CD14-positive monocyte (primary cell): ENCODE measurements at places on chromosomes 3 and 15. TPM values are rescaled to one million over a fixed set of nuclear protein-coding genes. Genes with fewer than 3 reads are reported as not detected.

- H3K4me1 ChIP-seq, result no peaks in the 10 kb centered on the region
- DNase-seq, result no peak
- H3K36me3 ChIP-seq, result no peaks in the 10 kb centered on the region
- H3K27ac ChIP-seq, result no peak overlapping the region
- no peak overlapping the region for H3K4me3 ChIP-seq
Measured at GRCh38 chr3:85592256-85592655, 633.5 kb downstream of the CADM2 start.

DNA sequence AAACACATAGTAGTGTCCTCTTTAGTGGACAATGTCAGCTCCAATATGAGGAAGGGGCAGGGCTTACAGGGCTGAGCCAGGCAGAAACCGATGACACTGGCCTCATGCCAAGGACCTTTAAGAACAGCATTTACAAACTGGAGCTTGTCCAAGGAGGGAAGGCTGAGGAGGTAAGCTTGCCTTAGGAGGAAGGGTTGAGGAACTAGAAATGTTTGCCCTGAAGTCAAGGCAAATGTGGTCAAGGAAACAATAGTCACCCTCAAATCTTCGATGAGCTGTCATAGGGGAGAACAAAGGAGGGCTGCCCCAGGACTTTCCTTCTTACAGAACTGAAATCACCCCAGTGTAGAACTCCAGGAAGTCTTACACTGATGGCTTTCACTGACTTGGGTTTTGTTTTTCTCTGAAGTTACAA, 136.4 kb downstream of the LIPC start:
- peaks cover 7% of the 10 kb centered on the region for H3K4me1 ChIP-seq
- H3K4me3 ChIP-seq, result no peak overlapping the region
- H3K36me3 ChIP-seq, result no peaks in the 10 kb centered on the region
- H3K27ac ChIP-seq, result no peak overlapping the region

Gene VWA5B2
- not detected for polyA plus RNA-seq

Gene CTXN2
- polyA plus RNA-seq, result not detected

DNA sequence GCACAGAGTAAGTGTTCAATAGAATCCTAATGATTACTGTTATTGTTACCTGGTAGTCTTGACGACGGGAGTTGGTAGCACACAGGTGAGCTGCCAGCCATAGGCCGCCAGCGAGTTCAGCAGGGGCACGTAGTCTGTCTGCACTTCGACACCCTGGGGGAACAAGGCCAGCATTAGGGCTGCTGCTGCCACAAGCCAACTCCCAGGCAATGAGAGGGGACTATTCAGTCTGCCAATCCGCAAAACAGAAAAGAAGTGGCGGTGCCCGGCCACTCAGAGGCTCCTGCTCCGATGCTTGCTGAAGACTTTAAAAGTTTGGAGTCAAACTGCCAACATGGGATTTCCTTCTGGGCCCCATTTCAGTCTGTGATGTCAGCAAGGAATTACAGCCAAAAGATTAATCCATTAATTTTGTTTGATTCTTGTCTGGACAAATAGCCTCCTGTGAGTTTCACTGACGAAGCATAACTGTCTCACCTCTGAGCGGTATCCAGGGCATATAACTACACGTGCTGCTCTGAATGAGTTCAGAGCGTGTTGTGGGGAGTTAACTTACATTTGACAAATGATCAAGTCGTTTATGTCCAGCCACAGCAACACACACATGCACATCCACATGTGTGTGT, 61.8 kb downstream of the OXNAD1 start:
- H3K36me3 ChIP-seq, result peaks cover 91% of the 10 kb centered on the region
- H3K27me3 ChIP-seq, result no peaks in the 10 kb centered on the region
- DNase-seq, result no peak
- H3K4me1 ChIP-seq, result no peaks in the 10 kb centered on the region
- no peak overlapping the region for H3K4me3 ChIP-seq
- no peak overlapping the region for H3K27ac ChIP-seq

Gene EPB42
- polyA plus RNA-seq, result 0.13 TPM

GRCh38 chr15:101194546-101195125, 57.2 kb downstream of the CHSY1 start:
- H3K4me1 ChIP-seq, result peaks cover 58% of the 10 kb centered on the region
- no peaks in the 10 kb centered on the region for H3K27me3 ChIP-seq
- peaks cover 5% of the 10 kb centered on the region for H3K36me3 ChIP-seq
- no peak for DNase-seq
- H3K27ac ChIP-seq, result peak overlapping the region; percentile 95

Gene PPP2R3A
- 0.05 and 0.15 TPM in 2 replicates for polyA plus RNA-seq

DNA sequence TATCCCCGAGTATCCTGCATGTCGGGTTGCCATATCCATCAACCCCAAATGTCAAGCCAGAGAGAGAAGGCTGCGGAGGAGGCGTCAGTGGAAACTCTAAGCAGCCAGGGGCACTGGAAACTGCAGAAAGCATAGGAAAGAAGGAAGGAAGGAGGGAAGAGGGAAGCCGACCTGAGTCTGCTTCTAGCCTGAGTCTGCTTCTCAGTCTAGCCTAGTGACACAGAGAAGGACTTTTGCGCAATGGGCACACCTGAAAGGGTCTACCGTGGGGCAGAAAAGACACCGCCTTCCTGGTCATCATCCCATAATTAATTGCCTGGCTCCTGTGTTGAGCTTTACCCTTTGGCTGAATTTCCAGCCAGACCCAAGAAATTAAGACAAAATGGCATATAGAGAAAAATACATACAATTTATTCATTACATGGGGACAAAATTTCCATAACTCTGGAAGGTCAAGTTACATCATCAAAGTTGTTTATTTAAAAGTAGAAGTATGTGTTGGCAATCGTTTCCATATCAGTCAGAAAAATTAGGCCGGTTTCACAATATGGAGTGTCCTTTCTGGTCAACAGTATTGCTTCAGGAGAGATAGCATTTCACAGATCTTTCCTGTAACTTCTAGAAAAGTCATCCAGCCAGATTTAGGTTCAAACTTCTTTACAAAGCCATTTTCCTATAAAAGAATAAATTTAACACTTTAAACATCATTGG, 10.3 kb downstream of the BCL2A1 start:
- peak overlapping the region; percentile 45 for H3K27ac ChIP-seq
- peak overlapping the region; percentile 25 for H3K4me3 ChIP-seq
- peaks cover 38% of the 10 kb centered on the region for H3K4me1 ChIP-seq
- H3K27me3 ChIP-seq, result no peaks in the 10 kb centered on the region
- peak; percentile 86 for DNase-seq
- H3K36me3 ChIP-seq, result no peaks in the 10 kb centered on the region

DNA sequence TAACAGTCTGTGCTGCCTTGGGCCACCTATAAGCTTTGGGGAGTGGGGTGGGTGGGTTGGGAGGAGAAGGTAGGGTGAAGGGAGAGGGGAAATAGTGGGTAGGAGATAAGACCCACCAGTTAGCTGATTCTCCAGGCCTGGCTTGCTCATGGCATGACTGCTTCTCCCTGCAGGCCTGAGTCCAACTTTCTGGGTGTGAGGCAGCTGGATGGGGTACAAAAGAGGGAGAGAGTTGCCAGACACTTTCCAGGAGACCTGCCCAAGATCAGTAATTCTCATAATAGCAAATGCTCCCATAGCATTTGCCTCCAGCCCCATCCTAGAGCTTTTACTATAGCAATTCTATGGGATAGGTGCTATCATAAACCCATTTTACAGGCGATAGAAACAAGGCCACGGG, 7.7 kb downstream of the CGNL1 start:
- no peak overlapping the region for H3K4me3 ChIP-seq
- H3K4me1 ChIP-seq, result no peaks in the 10 kb centered on the region
- no peak for DNase-seq

Gene CPLX3
- polyA plus RNA-seq, result 0.09 and 0.12 TPM in 2 replicates

Gene ASB14
- polyA plus RNA-seq, result not detected
